GM04503 (cell line): ENCODE measurements at places on chromosomes 1 and 21.

DNA sequence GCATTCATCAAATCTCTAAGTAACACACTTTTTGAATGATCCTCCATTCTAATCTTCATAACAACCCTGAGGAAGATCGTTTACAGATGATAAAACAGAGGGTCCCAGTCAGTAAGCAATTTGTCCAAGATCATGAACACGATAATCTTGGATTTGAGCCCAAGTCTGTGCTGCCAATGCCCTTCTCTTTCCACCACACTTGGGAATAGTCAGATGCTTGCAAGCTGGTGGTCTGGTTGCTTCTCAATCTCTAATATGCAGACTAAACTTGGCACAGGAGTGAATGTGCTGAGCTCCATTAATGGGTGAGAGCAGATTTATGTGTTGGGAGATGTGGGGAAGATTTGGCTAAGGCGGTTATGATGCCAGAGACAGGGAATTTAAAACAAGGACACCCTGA lies 430.6 kb upstream of the DAB1 start:
- DNase-seq = no peak

DNA sequence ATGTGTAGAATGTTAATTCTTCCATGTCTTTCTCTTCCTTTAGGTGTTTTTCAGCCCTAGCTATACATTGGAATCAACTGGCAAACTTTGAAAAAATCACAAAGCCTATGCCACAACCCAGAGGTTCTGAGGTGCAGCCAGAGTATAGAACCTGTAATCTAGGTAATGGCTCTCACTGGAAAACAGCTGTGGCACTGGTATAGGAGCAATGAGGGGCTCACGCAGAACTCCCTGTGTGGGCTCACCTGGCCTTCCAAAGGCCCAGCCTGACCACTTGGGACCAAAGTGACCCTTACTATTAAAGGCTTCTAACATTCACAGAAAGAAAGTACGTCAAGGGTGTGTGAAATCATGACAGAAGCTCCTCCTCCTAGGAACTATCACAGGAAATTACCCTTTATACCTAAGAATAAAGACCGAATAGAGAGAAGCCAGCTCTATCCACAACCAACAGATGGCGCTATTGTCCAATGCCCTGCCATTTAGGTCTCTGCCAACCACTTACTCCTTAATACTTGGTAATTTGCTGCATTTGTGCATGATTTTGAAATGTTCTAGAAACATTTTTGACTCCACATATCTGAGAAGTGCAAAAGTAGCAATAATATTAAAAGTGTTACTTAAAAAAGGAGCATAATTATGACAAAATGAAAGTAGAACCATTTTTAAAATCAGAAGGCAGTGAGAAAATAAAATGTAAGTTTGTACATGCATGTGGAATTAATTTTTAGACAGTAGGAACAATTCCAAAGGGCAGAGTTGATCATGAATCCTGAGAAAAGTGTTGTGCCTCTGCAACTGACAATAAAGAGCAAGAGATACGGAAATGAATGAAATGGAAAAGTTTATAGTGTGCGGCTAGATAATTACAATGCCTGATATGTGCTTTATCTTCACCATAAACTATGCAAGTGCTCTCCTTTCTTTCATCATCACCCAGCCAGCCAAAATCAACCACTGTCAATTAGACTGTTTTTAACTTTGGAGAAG lies 93.1 kb upstream of the HAO2 start:
- no peak for DNase-seq

- DNase-seq = no peak
Observed at GRCh38 chr1:239872626-239873025, 219.1 kb upstream of the FMN2 start.

GRCh38 chr21:44684483-44684882 lies 2.5 kb upstream of the KRTAP12-1 start:
- no peak for DNase-seq

- DNase-seq = no peak
Observed at GRCh38 chr21:44366586-44367211, 13.3 kb downstream of the TRPM2 start.

DNA sequence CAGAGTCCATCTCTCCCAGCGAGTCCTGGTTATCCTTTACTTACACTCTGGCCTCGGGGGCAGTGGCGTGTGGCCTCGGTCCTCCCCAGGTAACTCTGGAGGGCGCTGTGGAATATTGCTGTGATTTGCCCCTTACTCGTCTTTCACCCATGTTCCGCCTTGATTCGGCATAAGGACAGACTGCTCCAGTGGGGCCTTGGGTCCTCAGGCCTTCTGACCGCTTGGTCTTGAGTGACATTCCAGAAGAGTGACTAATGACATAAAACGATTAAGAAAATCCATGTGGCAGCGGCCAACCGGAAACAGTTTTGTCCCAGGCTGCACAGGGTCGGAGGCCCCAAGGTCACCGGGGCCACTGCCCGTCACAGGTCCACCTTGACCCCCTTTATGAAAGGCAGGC lies 11.0 kb downstream of the ICMT start:
- DNase-seq = no peak

DNA sequence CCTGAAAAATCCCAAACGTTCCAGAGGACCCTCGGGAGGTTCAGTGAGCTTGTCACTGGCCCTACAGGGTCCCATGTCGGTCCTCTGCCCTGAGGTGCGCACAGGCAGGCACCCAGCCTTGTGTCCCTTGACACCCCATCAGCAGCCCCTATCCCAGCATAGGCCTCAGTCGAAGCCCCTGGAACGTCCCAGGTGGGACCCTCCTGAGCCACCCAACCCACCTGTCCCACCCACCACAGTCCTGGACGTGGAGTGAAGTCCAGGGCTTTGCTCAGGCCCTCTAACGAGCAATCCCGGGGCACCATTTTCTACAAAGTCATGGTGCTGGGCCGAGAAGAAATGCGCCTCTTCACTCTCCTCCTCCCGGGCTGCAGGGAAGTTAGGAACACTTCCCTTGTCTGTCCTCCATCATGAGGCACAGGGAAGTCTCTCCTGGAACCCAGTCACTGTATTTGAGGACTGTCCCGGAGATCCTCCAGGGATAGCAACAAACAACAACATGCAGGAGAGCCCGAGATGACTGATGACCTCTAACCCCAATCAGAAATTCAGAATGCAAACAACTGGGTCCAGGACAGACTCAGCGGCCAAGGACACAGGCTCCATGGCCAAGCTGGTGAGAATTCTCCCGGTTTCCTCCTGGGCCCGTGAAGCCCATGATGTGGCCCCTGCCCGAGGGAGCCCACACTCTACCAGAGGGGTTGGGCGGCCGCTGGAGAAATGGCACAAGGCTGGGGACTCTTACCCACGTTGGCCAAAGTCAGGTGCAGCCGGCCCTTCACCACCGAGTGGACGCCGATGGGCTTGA lies 105.5 kb downstream of the NPHP4 start:
- DNase-seq = no peak

DNA sequence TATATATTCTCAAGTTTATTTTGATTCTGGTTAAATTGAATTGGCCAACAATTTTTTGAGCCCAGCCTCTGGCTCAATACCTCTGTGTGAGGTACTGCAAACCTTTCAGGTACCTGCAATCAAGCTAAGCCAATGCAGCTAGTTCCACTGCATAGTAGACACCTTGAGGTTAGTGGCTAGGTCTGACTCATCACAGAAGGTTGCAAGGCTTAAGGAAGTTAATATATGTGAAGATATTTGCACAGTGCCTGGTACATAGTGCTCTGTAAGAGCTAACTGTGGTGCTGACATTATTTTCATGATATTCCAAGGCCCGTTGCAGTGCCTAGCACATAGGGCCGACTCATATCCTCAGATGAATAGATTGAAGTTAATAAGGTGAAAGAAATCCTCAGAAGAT lies 330.5 kb upstream of the KAZN start:
- DNase-seq = no peak

DNA sequence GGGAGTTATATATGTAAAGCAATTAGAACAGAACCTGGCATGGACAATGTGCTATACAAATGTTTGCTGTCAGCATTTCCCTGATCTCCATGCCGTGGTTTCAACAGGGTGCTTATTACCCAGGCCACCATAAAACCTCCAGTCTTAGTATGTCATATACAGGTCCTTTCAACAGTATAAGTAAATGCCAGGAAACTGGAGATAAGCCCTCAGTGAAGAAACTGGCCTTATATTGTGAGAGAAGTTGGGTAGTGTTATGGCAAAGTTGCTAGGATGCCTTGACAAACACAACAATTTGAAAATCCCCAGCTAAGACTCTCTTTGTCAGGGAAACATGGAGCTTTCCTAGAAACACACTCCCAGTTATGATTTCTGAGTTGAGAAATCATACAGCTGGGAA lies 850.2 kb upstream of the ADAMTS5 start:
- DNase-seq = no peak

DNA sequence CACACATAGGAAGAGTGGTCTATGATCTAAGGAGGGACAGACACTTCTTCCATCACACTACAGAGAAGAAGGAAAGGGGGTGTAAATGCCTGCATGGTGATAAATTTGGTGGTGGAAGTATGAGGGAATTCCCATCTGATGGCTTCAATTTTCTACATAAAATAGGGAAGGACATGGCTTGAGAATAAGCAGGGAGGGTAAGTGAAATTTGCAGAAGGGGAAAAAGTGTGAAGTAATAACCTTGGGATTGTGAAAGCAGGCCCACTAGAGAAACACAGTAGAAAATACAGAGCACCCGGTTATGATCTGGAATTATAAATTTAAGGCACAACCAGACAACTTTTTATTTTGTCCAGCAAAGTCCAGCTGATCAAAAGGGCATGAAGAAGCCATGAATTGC lies 22.7 kb upstream of the HIVEP3 start:
- no peak for DNase-seq

DNA sequence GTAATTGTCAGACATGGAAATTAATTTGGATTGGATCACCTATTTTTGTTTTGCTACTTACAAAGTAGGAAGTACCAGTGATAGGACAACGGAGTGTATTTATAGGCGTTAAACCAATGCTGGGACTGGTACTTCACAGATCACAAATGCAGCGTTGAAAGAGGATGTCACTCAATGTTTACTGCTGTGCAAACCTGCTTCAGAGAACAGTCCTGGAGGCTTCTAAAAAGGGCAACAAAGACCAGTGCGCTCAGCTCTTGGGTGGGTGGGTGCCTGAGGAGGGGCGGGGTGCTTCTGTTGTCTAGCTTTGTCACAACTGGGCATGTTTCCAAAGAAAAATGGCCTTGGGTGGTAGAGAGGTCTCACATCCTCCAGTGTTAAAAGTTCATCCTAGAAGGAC lies 2.1 kb downstream of the C1orf21 start:
- no peak for DNase-seq

DNA sequence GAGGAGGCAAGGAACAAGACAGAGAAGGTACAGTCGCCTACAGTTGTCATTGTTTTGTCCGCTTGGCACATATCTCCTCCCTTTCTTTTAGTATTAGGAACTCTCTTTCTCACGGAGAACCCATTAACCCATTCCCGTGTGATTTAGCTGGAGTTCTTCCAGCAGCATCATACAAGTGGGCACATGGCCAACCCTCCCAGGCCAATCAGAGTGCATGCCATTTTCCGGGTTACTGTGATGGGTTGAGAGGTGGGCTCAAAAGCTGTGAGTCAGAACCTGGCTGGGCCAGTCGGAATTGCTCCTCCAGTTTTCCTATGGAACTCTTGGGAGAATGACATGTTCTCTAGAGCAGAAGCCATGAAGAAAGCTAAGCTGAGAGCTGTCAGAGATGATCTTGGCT lies 83.1 kb upstream of the SOD1 start:
- no peak for DNase-seq

DNA sequence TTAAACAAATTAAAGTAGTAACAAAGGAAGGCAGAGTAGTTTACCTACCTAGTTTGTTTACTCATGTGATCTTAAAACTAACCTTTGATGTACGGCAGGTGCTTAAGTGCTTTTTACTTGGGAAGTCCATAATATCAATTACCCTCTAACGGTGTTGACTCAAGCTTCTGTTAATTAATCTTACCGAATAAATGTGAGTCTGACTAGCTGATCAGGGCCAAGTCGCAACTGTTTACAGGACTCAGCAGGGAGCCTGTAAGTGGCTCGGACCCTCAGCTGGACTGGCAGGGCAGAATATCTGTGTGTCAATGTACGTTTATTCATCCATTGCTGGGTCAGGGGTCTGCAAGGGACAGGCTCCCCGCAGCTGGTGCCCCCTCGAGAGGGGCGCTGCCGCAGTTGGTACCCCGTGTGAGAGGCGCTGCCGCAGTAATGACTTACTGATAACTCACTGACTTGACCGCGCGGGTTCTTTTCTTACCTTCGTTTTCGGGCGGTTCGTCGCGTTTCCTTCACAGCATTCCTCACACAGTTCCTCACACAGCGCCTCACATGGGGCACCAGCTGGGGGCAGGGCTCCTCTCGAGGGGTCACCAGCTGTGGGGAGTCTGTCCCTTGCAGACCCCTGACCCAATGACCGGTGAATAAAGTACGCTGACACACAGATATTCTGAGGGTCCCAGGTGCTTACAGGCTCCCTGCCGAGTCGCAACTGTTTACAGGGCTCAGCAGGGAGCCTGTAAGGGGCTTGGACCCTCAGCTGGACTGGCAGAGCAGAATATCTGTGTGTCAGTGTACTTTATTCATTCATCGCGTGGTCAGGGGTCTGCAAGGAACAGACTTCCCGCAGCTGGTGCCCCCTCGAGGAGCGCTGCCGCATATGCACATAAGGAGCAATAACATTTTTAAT lies 3.0 kb downstream of the FMO1 start:
- no peak for DNase-seq

DNA sequence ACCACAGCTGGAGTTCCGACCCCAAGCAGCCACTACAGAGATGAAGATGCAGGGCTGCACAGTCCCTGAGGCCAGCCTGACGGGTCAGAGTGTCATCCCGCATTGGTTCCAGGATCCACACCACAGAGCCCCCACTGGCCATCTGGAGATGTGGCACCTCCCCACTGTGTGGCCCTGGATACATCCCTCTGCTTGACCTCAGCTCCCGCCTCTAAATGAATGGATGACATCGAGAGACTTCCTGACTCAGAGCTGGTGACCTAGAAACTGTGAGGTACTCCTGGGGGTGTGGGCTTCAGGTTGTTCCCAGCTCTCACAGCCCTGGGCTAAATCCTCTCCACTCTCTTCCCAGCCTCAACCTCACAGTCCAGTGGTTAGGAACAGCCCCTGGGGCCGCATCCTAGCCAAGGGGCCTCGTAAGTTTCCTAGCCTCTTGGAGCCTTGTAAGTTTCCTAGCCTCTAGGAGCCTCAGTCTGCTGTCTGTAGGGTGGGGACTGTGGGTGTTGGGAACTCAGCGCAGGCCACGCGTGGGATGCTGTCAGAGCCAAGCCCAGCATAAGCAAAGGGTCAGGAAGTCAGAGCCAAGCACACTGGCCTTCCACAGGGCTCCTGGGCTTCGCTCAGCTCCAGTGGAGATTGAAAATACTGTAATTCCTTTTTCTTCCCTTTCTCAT lies 87.5 kb upstream of the RUNX3 start:
- no peak for DNase-seq

DNA sequence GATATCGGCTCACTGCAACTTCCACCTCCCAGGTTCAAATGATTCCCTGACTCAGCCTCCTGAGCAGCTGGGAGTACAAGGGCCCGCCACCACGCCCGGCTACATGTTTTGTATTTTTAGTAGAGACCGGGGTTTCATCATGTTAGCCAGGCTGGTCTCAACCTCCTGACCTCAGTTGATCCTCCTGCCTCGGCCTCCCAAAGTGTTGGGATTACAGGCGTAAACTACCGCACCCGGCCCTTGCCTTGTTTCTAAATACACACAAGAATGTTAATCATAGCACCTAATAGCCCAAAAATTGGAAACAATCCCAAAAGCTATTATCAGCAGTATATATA lies 1.2 kb upstream of the MSTO1 start:
- no peak for DNase-seq
